GM03348 (cell line): ENCODE measurements at places on chromosomes 11 and 22.

- DNase-seq = no peak
Measured at GRCh38 chr11:35947437-35947836, 3.6 kb downstream of the LDLRAD3 start.

DNA sequence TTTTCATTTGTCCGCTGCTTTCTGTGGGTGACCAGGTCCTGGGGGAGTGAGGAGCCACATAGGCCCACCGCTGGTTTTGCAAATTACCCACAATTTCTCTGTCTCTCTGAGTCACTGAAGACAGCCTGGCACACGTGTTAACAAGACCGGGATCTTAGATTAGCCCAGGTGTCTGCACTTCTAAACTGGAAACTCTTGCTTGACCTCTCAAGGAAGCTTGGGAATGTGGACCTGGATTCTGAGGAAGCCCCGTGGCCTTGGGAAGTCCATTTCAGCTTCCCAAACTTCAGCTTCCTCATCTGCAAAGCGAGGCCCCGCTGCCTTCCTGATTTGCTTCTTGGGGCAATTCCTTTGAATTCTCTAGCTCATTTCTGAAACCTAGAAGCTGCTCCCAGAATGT lies 119.9 kb downstream of the KIAA1671 start:
- no peak for DNase-seq

DNA sequence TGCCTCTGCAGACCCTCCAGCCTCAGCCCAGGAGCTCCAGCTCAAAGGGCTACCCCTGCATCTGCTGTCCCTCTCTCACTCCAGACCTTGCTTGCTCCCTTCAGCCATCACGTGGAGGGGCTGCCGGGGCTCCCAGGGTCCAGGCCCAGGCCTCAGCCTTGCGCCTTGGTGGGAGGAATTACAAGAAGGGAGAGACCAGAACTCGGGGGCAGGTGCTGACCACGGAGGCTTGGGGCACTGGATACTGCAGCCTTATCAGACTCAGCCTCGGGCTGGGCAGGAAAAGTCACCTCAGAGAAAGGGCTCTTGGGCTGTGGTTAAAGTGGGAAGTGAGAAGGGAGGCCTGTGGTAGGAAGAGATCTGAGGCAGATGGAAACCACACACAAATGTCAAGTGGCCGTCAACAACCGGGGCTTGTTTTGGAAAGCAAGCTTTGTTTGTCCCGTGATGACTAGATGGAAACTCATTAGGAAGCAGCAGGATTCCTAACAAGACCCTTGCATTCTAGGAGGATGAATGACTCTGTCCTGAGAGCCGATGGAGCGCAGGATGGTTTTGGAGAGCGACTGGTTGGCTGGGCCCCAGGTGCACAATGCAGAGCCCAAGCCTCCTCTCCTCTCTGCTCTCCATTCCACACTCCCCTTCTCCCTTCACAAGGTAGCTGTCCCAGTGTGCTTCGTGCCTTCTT lies 1321.7 kb downstream of the TBC1D22A start:
- DNase-seq = no peak

- peak; percentile 75 for DNase-seq
Measured at GRCh38 chr11:59573216-59573615, 42.4 kb downstream of the OSBP start.

DNA sequence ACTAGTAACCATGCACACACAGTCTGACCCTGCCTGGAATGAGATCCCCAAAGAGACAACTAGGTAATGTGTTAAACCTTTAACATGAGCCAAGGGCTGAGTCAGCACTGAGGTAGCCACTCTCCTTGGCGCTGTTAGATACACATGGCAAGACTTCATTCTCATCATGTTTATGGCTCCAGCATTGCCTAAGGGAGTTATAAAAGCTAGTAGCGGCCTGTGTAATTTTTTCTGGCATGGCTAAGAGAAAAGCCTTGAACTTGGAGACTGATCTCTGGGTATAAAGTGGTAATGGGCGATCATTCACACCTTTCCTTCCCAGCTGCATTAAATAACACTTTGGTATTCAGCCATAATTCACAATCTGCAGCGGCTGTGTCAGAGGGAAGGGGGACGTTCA lies 779.7 kb upstream of the LRRC4C start:
- peak; percentile 53 for DNase-seq

- DNase-seq = peak; percentile 50
Measured at GRCh38 chr11:1458340-1459218, 28.0 kb downstream of the MOB2 start.

DNA sequence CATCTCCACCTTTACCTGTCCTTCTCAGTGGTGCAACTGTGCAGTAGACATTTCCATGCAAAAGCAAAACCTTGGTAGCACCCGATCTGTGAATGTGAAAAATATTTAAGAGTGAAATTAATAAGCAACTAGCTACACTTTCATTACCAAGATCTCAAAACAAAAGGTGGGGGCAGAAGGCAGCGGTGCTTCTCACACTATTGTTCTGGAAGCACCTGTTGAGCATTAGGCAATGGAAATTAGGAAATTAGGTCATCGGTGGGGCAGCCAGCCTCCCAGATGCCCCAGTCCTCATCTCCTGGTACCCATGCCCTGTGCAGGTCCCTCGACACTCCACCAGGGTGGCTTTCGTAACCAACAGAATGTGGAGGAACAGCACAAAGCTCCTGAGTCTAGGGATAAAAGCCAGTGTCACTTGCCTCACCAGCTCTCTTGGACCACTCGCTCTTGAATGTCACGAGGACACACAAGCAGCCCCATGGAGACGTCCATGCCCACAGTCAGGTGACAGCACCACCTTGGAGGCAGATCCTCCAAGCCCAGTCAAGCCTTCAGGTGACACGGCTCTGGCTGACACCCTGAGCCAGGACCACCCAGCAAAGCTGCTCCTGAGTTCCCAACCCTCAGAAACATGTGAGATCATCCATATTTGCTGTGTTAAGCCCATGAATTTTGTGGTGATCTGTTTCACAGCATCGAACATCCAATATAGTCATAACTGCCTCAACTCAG lies 3.3 kb downstream of the LTO1 start:
- no peak for DNase-seq

- no peak for DNase-seq
Measured at GRCh38 chr11:35365961-35366360, 53.4 kb downstream of the SLC1A2 start.

- no peak for DNase-seq
Measured at GRCh38 chr22:25566898-25567235, 2.4 kb downstream of the GRK3 start.

DNA sequence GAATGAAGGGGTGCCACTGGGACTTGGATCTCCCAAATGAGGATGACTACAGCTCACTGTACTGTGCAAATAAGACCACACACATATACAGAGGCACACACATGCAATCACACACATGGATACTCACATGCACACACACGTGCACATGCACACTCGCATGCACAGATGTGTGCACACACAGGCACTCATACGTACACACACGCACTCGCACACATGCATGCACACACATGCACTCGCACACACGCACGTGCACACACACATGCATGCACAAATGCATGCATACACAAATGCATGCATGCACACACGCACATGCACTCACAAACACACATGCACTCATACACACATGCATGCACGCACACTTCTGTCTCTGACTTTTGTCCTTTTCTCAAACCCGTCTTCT lies 36.0 kb downstream of the TECTA start:
- no peak for DNase-seq

GRCh38 chr11:35247863-35248262 lies 108.9 kb downstream of the CD44 start:
- no peak for DNase-seq

- no peak for DNase-seq
Measured at GRCh38 chr11:27864091-27864491, 163.8 kb upstream of the BDNF start.

GRCh38 chr11:8099291-8099899 lies 18.4 kb downstream of the TUB start:
- peak; percentile 82 for DNase-seq

GRCh38 chr11:26835611-26836010 lies 113.8 kb upstream of the SLC5A12 start:
- no peak for DNase-seq

DNA sequence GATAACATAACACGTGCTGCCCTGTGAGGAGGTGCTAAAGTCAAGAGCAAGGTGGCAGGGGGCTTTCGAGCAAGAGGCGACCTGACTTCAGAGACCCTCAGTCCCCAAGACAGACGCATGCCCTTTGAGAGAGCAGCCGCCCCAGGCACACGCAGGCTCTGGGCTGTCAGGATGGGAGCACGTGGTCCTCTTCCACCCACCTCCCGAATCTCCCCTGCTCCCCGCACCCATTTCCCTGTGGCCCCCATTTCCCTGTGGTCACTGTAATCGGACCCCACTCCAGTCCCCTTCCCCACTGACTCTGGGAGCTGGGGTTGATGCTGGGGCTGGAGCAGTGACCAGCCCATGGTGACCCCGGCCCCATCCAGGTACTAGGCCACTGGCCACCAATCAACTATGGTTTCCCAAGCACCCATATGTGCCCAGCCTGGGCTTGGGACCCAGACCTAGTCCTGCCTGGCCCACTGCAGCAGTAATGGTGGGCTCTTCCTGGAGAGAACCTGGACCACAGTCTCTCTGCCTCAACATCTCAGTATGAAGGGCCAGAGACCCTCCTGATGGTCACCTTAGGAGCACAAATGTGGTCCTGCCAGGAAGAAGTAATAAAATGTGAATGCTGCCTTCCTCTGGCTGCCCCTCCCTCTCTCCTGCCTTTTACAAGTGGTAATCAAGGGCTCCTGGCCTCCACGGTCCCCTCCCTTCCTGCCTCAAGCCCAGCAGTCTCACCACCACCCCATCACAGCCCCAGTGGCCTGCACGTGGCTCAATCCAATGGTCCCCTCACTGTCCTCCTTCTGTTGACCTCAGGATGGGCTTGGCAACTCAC lies 39.0 kb downstream of the IGLL5 start:
- no peak for DNase-seq

- peak; percentile 25 for DNase-seq
Measured at GRCh38 chr11:19703211-19703610, 9.4 kb upstream of the NAV2 start.

- DNase-seq = no peak
Measured at GRCh38 chr11:108914981-108915380, 250.1 kb downstream of the DDX10 start.

- DNase-seq = peak; percentile 76
Measured at GRCh38 chr22:44623771-44624510, 78.1 kb upstream of the PRR5 start.

DNA sequence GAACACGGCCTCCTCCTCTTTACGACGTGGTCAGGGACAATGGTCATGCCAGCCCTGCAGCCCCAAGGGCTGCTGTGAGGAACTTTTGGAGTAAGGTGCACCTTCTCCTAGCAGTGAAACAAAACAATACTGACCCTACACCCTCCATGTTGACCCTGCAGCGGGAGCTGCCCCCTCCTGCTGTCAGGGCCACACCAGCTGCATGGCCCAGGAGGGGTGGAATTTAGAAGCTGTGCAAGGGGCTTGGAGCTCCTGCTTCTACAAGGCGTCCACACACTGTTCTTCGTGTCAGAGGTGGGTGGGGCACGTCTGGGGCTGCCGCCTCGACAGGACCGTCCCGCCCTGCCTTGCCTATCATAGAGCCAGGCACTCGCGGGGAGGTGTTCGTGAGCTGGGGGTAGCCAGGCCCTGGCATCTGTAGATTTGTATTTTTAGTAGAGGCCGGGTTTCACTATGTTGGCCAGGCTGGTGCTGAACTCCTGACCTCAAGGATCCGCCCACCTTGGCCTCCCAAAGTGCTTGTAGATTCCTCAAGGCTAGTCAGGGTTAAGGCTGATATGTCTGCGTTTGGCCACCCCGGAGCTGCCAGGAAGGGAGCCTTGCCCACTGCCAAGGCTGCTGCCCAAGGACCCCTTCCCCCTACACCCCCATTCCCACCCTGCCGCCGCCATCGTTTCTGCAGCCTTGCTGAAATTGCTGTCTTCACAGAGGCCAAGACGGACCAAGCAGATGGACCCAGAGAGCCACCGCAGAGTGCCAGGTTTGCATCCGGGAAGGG lies 15.9 kb downstream of the INCENP start:
- DNase-seq = no peak

DNA sequence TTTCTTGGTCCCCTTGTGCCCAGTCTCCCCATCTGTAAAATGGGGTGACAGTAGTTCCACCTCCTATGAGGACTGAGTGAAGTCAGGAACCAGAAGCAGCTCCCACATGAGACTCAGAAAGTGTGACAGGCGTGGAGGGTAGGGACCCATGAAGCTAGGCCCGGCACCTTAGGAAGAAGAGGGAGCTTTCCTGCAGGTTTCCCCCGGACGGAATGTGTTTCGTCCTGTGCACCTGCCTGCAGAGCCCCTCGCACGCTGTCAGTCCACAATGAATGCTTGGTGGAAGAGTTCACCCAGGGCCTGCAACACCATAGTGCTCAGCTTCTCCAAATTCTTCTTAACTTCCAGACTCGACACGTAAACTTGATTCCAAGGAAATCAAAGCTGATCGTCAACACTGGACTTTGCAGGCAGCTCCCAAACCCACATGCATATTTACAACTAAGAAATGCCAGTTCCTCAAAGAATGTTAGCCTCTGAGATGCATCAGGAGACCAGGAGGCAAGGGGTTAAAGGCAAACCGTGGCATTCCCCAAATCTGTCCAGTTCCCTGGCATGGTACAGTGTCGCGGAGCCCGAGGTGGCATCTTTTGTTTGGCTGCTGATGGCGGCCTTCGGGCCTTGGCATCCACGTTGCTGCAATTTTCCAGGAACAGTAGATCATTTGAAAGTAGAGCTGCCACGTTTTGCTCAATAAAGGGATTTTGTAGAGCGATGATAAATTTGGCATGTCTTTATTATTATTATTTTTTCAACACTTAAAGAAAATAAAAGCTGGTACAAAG lies 15.4 kb downstream of the LRP5 start:
- DNase-seq = no peak

DNA sequence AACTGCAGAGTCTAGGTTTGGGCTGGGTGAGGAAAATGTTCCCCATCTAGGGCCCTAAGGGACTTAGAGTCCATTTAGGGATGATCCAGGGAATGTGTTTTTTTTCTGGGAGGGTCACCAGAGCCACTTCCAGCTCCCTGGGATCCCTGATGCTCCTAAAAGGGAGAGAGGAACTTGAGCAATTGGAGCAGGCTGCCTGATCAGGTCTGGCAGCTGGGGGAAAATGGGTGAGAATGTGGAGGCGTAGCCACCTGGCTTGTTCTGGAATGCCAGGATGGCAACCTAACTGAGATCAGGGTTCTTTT lies 1.2 kb downstream of the PGAP2 start:
- no peak for DNase-seq
